Prostate gland (tissue), 2 donors: ENCODE measurements at places on chromosomes 3 and 15.

GRCh38 chr3:189584645-189585044 lies 46.5 kb upstream of the TP63 start:
- no peak for DNase-seq

DNA sequence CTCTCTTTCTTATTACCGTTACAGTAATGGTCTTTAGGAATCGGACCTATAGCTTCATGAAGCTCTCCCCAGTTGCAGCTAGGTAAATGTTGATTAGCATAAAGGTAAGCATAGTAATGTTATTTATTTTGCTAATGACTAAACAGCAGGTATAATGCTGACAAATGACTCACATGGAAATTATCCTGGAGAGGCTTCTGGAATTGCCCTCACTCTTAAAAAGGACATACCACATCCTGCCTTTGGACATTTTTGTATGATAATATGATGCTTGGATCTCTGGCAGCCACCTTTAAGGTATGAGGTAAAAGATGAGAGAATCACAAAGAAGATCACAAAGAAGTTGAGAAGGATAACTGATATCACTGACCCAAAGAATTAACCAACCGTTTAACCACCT lies 238.6 kb downstream of the CHL1 start:
- DNase-seq: no peak

DNA sequence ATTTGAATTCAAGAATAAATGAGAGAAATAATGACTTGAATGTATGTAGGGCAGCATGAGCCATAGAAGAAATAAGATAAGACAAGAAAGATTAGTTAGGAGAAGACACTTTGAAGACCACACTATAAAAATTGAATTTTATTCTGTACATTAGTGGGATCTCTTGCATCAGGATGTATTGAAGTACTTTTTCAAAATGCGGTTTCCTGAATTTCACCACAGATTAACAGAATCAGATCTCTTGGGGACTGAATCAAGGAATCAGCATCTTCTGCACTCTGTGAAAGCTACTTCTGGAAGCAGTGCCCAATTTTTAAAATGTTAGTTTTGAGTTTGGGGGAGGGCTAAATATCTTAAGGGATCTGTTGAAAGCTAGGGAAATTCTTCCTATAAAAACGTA lies 763.9 kb upstream of the GOLIM4 start:
- no peak for DNase-seq

GRCh38 chr3:21434310-21434709 lies 316.7 kb downstream of the ZNF385D start:
- DNase-seq: no peak

GRCh38 chr15:61835496-61836106 lies 224.6 kb downstream of the VPS13C start:
- peak; percentile 32 for DNase-seq

GRCh38 chr3:5275529-5275928 lies 88.0 kb downstream of the EDEM1 start:
- DNase-seq: no peak
